Activated CD4-positive, alpha-beta T cell treated with anti-CD3 and anti-CD28 coated beads for 1 hour (primary cell): ENCODE measurements at places on chromosomes 11 and 22.
A peak's percentile ranks its signal among the peaks of the same experiment; 100 is the strongest.

- peak; percentile 78 for DNase-seq
Observed at GRCh38 chr11:117817368-117818040, 7.0 kb downstream of the FXYD2 start.

GRCh38 chr11:70872299-70872698, 380.1 kb downstream of the SHANK2 start:
- DNase-seq = no peak

- DNase-seq = no peak
Observed at GRCh38 chr11:19200410-19201201, 1.2 kb downstream of the CSRP3 start.

GRCh38 chr11:10305262-10305963, 540 bp downstream of the ADM start:
- DNase-seq = peak; percentile 16

GRCh38 chr22:40094485-40094884, 83.2 kb upstream of the TNRC6B start:
- DNase-seq = no peak

DNA sequence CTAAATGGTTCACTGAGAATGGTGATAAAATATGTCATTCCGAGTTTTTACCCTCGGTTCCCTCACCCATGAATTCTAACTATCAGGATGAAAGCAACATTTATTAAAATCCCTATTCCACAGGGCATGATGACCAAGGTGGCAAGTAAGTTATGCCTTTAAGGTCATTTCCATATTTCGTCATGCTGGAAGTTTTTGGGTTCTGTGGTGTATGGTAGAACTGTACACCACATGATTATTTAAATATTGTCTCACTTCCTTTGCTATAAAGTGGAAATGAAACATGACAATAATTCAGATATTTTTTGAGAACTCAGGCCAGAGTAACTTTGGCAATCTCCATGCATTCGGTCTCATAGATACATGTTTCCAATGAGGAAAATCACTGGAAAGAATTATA, 68.5 kb upstream of the CARD18 start:
- DNase-seq = no peak

DNA sequence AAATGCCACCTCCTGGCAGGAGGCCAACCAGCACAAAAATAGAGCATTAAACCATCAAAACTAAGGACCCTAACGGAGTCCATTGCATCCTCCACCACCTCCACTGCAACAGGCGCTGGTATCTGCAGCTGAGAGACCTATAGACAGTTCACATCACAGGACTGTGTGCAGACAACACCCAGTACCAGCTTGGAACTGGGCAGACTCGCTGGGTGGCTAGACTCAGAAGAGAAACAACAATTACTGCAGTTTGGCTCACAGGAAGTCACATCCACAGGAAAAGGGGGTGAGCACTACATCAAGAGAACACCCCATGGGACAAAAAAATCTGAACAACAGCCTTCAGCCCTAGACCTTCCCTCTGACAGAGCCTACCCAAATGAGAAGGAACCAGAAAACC, 11.6 kb upstream of the TMEM45B start:
- DNase-seq = no peak

- DNase-seq = no peak
Observed at GRCh38 chr22:29617922-29618629, 14.6 kb downstream of the NF2 start.

GRCh38 chr11:61545341-61545740, 35.5 kb downstream of the SYT7 start:
- DNase-seq = no peak

DNA sequence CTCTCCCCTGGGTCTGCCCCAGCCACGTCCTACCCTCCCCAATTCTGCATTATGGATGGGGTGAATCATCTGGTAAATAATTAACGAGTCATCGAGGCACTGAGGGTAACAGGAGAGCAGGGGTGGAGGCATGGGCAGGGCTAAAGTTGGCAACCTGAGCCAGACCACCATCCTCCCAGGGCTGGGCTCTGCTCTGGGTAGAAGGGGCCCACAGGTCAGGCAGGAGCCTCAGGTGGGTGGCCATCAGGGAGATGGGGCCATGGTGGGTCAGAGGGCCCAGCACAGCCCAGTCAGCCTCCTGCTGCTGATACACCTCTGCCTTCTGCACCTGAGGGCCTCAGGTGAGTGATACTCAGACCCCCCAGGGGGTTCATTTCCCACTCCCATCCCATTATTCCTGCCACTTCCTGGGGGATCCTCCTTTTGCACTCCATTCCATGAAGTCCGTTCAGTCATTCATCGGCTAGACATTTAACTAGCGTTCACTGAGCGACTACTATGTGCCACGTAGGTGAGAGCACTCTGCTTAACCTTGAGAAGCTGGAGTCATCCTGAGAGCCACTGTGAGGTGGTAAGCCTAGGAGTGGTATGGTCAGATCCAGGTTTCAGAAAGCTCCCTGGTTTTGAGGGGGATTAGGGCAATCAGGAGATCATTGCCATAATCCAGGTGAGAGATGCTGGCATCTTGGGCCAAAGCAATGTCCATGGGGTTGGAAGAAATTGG, at the start of gene VSIG10L2:
VSIG10L2 (plus strand) TSS at position 248 of the 724 bp plus-strand sequence; CDS start at position 260, 12 bp downstream.
- no peak for DNase-seq

DNA sequence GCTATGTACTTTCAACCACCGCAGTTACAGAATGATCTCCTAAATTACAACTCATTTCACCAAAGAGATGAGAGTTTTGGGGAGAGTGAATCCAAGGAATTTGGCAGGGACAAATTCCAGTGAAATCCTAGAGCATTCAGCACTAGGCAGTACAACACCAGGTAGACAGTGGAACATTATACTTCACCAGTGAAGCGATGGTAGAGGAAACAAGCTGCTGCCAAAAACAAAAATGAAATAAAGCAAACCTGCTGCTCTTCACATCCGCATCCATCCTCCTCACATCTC, 16.9 kb downstream of the SMCO4 start:
- no peak for DNase-seq

DNA sequence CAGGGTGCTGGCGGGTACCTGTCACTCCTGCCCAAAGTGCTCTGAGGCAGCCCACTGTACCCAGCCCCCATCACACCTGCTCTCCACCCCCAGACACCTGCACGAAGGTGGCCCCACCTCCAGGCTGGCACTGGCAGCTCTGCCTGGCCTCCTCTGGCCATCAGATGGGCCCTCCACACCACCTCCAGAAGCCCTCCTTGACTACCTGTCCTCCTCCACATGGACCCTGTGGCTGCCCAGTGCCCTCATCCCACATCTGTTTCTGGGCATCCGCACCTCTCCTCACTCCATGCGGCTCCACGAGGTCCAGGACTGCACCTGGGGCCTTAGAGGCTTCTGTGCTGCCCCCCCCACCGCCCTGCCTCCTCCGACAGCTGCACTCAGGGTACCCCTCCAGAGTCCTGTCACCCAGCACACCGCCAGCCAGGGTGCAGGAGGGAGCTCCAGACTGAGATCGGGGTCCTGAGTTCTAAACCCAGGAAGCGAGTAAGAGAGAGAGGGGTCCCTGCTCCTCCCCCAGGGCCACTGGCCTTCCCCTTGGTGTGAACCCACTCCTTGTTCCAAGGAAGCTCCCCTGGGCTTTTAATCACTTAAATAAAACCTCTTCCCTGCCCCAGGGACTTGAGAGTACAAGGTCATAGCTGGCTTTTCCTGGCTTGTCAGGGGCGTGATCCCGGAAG, 1.7 kb downstream of the CTSD start:
- no peak for DNase-seq

DNA sequence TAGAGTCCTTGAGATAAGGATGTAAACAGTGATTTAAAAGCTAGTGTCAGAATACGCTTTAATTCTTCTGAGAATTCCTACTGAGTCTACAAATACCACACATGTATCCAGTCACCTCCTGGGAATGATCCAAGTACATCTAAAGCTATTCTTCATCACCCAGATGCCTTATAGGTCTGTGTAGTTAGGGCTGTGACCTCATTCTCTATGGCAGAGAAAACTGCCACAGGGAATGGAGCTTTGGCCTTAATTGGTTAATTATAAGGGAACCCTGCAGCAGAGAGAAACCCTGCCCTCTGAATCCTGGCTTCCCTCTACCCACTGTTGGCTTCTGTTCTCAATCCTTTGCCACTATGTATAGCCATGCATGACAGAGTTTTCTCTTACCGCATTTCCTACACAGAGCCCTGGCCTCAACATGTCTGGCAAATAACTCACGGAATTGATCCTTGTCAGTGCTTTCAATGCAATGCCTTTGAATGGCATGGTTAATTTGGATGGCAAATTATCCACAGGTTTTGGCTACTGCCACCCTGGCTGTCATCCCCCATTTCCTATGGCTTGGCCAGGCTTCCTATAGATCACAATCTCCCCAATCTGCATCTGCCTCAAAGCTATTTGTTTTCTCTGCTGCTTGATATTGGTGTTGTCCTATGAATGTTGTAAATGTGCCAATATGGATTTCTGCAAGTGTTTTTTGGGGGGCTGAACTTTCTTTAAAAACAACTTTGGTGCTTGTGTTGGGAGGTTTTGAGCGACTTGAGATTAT, 2.9 kb downstream of the DIXDC1 start:
- DNase-seq = no peak

- DNase-seq = no peak
Observed at GRCh38 chr22:47213571-47214230, 451.3 kb downstream of the TBC1D22A start.

DNA sequence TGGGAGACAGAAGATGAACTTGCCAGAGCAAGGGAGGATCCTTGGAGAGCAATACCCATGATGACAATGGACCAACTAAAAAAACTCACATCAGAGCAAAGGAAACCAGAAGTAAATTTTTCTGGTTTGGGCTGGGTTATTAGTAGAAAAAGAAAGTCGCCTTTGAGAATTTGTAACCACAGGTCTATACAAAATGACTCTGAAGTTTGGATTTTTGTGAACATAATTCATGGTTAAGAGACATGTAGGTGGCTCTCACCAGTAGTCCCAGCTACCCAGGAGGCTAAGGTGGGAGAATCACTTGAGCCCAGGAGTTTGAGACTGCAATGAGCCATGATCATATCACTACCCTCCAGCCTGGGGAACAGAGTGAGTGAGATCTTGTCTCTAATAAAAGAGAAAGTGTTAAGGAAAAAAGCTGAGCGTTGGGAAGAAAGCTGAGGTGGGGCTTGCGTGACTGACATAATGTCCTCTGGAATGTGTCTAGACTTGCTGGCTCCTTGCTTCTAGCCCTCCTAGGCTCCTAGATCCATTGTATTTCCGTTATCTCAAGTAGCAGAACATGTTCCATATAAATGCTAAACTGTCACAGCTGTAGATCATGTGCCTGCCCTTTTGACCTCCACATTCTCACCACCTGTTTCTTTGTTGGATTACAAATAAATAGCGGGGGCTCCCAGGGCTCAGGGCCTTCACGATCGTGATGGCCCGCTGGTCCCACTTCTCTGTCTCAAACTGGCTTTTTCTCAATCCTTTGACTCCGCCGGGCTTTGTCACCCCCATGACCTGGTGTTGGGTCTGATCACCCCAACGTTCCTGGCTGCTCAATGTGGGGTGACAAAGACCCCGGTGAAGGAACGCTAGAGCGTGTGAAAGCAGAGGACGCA, 56.2 kb upstream of the SC5D start:
- DNase-seq = no peak

GRCh38 chr11:45537614-45538013, 127.8 kb downstream of the CHST1 start:
- no peak for DNase-seq
